Urinary bladder (tissue), 4 donors: ENCODE measurements at places on chromosomes 2 and 18. TPM values are rescaled to one million over a fixed set of nuclear protein-coding genes. Genes with fewer than 3 reads are reported as not detected.

DNA sequence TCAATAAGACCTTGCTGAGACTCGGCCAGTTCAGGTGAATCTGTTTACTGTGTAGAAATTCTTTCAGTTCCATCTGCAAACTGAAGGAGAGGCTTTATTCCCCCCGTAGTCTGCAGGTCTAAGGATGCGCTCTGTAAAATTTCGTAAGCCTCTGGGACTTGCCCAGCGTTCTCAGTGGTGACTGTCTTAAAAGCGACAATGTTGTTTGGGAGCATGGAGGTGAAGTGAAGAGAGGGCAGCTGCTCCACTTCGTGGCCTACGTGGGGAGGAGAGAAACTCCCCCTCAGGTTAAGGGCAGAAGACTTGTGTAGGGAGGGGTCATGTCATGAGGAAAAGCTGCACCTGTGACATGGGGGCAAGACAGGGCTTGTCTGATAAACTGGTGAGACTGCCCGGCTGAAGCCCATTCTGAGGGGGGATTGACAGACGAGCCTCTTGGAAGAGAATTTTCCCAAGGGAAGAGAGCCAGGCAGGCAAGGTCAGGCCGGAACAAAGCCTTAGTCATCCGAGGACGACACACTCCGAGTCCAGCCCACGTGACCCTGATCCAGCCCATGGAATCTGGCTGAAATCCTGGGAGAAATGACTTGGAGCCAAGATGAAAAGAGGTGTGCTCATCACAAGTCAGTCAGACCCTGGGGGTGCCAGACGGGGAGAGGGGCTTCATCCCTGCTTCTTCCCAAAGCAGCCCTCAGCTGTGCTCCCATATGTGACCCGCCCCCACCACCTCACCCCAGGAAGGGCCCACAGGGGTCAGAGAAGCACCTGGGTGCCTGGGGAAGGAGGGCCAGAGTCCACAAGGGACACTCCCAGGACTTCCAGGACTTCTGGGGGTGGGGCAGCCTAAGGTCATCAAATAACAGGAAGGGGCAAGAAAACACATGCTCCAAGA is 88.5 kb upstream of the SH3BP4 start:
- DNase-seq: peak; percentile 10

GRCh38 chr2:37866171-37866934 is 58.7 kb upstream of the RMDN2 start:
- DNase-seq: no peak

- no peak for DNase-seq
These were observed 52.4 kb downstream of the SLC66A2 start for GRCh38 chr18:79898952-79899608.

DNA sequence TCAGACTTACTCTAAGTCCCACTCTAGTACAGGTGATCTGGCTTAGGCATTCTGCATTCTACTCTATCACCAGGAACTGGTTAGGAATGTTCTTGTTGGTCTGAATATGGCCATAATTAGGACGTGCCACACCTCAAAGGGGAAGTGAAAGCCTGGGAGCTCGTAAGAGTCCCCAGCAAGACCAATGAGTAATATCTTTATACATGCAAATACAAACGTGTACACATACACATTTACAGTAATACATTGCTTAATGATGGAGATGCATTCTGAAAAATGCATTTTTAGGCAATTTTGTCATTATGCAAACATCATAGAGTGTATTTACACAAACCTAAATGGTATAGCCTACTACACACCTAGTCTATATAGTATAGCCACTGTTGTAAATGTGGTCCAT is 19.5 kb upstream of the ERCC3 start:
- DNase-seq: no peak

GRCh38 chr2:216023055-216023648 is 9.8 kb upstream of the MREG start:
- DNase-seq: no peak

EFHD1 gene
- total RNA-seq: 1.4 TPM

MARCO gene
- 0.42 TPM for total RNA-seq

FRZB gene
- total RNA-seq: 3.7 TPM
